ENCODE measurements at places on chromosomes 1 and 21. TPM values are rescaled to one million over a fixed set of nuclear protein-coding genes. Genes with fewer than 3 reads are reported as not detected.

CD101 gene
- 0.30 TPM for total RNA-seq

VANGL2 gene
- 0.12 TPM for total RNA-seq

DNA sequence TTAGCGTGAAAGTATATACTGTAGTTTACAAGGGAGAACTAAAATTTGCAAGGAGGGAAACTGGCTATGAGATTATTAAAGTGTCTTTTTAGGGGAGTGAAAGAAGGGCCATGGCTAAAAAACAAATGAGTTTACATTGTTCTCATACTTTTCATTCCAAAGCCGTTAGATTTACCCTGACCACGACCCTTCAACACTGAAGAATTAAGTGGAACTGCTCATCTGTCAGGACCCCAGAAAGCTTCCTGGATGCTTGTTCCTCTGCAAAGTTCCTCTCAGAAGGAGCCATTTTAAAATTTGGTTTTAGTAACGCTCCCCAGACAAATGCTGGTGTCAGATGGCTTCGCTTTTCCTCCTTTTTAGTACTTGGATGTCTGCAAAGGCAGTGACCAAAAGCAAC lies 82.7 kb upstream of the ZBTB18 start:
- DNase-seq, result no peak

TACSTD2 gene
- total RNA-seq, result 0.07 TPM

- no peak for DNase-seq
Observed at GRCh38 chr1:228514421-228514820, 27.2 kb downstream of the RNF187 start.

Measured in activated CD4-positive, alpha-beta T cell treated with anti-CD3 and anti-CD28 coated beads for 36 hours (primary cell).